NCI-H1105 (cell line): ENCODE measurements at places on chromosomes 7 and 10.
A peak's percentile ranks its signal among the peaks of the same experiment; 100 is the strongest.

GRCh38 chr7:154167807-154168206, 115.6 kb downstream of the DPP6 start:
- peak; percentile 60 for DNase-seq

DNA sequence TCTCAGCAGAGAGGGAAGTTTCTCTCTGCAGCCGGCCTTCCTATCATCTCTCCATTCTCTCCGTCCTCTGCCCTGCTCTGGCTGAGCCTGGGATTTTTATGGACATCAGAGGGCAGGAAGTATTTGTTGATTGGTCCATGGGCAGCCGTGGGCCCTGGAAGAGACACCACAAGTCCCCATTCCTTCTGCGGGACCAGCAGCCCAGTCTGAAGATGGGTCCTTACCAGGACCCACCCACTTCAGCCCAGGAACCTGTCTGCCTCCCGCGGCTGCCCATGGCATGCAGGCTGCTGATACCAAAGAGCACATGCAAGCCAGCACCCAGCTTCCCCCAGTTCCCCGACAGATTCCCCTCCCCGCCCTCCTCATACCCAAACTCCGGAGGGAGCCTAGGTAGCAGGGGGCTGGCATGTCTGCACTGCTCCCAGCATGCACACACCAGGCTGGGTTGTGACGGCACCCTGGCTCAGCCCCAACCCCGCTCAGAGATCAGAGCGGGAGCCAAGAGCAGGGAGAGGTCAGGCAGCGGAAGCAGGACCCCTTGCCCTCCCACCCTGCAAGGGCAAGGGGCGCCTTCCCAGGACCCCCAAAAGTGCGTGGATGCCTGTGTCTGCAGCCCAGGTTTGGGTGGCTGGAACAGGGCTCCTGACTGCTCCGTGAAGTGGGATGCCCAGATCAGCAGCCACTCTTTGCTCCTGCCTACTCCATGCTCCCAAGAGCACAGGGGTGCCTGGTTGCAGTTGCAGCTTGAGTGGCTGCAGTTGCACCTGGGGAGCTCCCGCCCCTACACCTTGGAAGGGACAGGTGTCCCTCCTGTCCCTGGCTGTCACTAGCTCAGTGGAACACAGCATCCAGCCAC, 538.6 kb upstream of the POT1 start:
- no peak for DNase-seq

DNA sequence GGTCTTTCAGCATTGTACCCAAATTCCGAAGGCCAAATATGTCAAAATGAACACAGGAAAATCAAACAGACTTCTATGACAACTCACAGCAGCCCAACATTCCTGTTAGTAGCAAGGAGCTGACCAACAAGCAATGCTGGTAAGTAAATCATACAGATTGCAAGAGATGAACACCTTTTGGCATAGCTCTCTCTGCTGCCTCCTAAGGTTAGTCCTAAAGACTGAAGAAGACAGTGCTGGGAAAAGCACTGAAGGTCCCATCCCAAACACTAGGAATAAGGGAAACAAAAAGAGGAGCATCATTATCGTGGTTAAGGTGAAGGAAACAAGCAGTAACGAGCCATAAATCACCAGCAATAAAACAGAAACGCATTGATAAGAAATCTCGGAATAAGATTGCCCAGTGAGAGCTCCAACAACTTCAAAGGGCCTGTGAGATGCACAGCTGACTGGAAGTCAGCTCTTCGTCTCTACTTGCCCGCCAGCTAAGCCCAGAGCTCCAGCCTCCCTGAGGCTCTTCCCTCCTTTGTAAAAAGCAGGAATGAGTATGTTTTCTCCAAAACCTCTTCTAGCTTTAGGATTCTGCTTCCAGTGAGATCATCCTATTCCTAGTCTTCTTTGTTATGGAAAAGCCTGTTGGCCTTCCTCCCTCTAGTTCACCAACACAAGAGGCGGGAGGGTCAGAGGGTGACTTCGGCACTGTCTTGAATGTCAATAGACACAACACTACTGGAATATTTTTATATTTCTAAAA, 15.3 kb downstream of the NUDT5 start:
- no peak for DNase-seq

GRCh38 chr10:45044290-45044689, 43.6 kb downstream of the ZNF22 start:
- no peak for DNase-seq

DNA sequence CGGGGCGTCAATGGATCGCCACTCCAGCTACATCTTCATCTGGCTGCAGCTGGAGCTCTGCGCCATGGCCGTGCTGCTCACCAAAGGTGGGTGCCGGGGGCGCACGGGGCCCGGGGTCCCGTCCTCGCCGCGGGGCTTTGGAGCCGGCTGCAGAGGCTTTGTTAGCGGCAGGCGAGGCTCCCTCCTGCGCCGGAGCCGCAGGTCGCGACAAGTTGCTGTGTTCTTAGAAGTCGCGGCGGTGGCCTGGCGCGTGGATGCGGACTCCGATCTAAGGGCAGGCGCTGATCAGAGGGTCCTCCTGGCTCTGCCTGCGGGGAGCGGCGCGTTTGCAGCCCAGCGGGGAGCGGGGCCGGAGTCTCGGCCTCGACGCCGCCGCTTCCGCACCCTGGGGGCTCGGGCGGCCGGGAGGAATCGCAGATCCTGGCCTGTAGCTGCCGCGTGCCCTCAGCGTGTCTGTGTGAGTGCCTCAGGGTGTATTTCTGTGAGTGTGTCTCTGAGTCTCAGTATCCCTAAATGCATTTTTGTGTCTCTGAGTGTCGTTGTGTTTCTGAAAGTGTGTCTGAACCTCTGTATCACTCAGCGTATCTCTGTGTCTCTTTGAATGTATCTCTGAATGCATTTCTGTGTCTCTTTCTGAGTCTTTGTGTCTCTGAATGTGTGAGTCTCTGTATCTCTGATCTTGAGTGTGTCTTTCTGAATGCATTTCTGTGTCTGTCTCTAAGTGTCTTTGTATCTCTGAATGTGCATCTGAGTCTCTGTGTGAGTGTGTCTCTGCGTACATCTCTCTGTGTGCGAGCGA, 766 bp downstream of the BAMBI start:
- DNase-seq: no peak

- no peak for DNase-seq
These were observed 24.6 kb upstream of the NAMPT start for GRCh38 chr7:106309362-106309761.

DNA sequence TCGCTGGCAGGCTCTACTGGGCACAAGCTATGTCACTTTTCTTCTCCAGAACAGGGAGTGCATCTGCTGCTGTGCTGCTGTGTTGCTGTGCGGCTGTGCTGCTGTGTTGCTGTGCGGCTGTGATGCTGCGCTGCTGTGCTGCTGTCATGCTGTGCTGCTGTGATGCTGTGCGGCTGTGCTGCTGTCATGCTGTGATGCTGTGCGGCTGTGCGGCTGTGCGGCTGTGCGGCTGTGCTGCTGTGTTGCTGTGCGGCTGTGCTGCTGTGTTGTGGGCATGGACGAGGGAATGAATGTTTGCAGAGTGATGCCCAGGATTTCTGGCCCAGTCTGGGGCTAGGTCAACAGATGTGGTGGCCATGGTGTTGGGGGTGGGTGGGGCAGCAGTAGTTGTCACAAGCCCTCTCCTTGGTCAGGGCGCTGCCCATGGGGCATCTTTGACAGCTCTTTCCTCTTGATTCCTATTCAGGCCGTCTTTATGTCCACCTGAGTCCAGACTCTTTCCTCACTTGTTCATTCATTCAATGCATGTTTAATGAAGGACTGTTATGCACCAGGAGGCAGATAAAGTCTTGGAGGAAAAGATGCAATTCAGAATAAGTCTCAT, 55.6 kb downstream of the C10orf120 start:
- no peak for DNase-seq

GRCh38 chr7:157809863-157810851, 473.4 kb downstream of the DNAJB6 start:
- no peak for DNase-seq

DNA sequence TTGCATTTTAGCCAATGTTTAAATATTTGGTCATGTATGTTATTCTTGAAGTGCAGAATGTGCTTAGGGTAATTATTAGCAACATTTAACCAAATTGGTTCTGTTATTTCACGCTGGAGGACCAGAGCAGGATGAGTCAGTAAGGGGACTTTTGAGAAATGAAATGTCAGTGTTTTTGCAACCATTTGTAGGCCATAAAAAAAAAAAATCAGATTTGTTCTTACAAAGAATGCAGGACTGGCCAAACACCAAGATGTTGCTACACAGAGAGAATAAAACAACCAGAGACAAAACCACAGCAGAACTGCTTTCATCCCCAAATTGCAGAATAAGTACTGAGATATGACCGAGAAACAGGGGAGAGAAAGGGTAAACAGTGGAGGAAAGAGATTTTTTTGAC, 62.1 kb downstream of the TPST1 start:
- DNase-seq: no peak

- no peak for DNase-seq
These were observed 45.8 kb downstream of the THSD7A start for GRCh38 chr7:11786186-11786585.

DNA sequence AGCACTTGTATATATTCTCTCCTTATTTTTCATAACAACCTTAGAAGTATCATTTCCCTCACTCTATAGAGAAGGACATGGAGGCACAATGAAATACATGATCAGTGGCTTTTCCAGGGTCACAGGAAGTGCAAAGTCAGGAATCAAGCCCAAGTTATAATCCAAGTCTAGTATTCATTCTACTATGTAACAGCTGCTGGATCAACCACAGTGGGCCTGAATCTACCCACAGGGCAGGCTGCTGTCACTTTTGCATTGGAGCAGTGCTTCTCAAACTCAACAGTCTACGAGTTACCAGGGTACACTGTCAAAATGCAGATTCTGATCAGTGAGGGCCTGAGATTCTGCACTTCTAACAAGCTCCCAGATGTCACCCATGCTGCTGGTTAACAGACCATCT, 18.3 kb downstream of the ZDHHC16 start:
- no peak for DNase-seq

DNA sequence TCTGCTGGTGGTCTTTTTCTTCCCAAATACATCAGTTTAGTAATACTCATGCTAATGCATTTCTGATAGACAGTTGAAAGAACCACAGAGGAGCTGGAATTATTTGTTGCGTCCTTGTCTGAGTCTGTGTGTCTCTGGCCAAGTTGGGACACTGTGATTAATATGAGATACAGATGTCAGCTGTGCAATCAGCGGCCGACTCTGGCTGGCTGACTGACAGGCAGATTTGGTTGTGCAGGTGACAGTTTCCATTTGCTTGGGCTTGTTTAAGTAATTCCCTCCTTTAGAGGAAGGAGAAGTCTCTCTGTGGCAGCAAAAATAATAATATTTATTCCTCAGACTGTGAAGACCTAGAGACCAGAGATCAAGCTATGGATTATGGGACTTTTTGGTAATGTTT, 176.2 kb upstream of the CHRM2 start:
- no peak for DNase-seq

DNA sequence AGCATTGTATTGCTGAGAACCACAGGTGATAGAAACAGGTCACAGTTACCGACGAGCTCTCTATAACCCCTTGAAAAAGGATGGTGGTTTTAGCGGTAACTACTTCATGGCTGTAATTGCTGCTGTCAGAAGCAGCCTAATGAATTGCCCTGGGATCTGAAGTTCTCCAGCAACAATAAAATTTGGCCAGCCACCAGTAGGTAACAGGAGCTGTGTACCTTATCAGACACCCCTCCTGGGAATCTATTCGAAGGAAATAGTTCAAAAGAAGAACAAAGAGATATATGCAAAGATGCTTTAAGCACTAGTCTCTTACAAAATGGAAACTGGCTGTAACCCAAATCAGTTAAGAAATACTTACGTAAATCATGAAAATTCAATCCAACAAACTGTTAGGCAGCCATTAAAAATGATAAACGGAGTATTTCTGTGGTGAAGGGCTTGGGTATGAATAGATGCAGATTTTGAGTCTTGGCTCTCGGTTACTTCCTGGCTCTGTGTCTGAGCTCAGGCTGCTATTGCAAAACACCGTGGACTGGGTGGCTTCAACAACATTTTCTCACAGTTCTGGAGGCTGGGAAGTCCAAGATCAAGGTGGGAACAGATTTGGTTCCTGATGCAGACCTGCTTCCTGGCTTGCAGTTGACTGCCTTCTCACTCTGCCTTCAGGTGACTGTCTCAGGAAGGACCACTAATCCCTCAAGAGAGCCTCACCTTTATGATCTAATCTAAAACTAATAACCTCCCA, 1.6 kb downstream of the MSRB2 start:
- DNase-seq: no peak

GRCh38 chr7:1348096-1348822, 111.0 kb downstream of the MICALL2 start:
- DNase-seq: no peak

- DNase-seq: no peak
These were observed 12.0 kb downstream of the INTS1 start for GRCh38 chr7:1492221-1492620.
